Hepatic stellate cell (primary cell): ENCODE measurements at places on chromosomes 13 and 19.
A peak's percentile ranks its signal among the peaks of the same experiment; 100 is the strongest.

DNA sequence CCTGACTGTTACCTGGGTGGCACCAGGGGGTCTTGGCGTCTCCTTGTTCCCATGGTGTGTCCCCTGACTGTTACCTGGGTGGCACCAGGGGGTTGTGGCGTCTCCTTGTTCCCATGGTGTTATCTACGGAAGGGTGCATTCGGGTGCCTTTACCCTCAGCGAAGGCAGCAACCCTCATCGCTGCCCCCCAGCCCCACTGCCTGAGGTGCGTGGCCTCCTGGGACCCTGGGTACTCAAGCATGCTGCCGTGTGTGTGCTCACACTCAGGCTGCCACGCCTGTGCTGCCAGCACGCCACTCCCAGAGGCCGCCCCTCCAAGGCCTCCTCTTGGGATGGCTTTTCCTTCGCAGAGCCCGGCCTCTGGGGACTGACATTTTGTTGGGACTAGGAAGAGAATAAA, 25.1 kb downstream of the TFDP1 start:
- DNase-seq, result no peak

DNA sequence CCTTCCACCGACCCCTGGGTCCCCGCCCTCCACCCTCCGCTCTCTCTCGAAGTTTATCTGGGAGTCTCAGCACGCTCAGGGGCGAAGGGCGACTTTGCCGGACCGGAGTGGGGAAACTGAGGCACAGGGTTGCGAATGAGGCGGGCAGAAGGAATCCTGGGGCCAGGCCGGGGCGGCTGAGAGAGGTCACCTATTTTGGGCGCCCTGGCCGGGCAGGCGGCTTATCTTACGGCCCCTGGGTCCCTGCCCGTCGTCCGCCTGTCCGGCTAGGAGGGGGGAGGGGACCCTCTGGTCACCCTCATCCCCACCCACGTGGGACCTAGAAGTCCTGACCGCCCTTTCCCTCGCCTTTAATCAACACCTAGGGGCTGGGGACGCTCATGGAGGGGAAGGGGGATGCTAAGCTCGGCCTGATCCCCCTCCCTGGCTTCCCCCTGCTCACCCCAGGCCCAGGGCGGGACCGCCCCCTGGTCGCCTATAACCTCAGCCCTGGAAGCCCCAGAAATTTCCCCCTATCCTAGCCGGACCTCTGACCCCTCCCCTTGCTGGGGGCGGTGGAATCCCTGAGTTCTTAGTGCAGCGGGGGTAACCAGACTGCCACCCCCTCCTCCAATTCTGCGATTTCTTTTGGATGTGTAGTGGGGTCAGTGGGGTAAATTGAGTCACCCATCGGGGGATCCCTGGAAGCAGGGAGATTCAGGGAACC, 556 bp downstream of the TRIP10 start:
- peak; percentile 70 for DNase-seq

DNA sequence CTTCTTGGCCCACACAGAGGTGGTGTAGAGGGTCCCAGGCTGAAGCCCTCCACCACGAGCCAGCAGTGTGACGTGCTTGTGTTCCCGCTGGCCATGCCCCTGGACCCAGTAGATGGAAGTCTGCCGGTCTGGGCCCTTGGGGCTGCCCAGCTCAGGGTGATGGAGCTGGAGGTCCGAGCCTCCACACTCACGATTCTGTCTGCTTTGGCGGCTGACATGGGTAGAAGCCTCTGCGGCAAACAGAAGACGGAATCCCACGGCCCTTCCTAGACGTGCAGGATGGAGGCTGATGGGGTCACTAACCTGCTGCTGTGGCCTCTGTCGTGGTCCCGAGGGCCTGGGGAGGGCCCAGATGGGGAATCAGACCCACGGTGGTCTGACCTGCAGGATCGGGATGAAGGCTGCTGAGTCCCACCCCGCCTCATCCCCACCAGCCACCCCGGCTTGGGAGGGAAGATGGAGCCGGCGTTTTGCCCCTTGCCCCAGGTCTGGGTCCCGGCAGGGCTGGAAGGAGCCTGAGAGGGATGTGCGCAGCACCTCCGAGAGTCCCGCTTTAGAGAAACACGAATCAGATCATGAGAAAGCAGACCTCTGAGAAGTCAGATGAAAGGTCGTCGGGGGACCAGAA, 4.4 kb downstream of the TMEM86B start:
- no peak for DNase-seq

- no peak for DNase-seq
Measured at GRCh38 chr19:5055457-5055776, 86.5 kb downstream of the KDM4B start.

DNA sequence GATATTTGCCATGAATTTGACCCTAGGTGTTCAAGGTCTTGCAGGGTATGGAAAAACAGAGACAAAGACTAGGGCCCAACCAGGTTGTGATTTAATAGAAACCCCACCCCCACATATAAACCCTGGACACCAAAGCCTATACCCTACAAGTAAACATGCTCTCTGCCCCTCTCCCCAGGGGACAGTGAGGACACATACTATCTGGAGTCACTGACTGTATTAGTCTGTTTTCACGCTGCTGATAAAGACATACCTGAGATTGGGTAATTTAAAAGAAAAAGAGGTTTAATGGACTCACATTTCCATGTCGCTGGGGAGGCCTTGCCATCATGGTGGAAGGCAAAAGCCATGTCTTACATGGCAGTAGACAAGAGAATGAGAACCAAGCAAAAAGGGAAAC, 88.3 kb downstream of the RAP2A start:
- no peak for DNase-seq

- DNase-seq, result no peak
Measured at GRCh38 chr13:62209529-62209928, 793.9 kb upstream of the PCDH20 start.

GRCh38 chr13:104181526-104182231, 1115.5 kb upstream of the SLC10A2 start:
- DNase-seq, result no peak

DNA sequence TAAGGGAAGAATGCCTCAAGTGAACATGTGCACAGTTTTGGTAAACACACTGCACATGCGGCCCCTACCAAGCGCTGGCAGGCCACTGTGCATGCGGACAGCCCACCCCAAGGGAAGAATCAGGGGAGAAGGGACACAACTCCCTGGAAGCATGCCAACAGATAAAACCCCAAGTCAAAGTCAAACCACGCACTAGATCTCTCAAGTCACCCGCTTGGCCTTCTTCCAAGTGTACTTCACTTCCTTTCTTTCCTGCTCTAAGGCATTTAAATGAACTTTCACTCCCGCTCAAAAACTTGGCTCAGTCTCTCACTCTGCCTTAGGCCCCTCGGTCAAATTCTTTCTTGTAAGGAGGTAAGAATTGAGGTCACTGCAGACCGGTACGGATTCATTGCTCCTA, 4.6 kb upstream of the RFXAP start:
- DNase-seq, result no peak

DNA sequence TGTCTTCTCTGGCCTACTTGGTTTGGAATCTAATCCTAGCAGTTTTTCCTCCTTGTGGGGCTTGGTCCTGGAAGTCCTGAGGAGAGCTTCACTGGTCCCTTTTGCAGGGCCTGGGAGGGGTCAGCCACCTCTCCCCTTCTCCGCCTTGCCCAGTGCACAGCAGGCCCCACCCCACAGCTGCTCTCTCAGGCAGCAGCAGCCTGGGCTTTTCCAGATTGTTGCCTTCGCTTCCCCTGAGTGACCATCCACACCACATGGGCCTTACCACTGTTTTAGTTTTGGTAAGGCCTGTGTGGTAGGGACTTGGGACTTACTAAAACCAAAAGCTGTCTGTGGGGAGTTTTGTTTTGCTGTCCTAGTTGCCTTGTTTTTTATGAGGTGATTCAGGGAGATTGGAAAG, 11.5 kb downstream of the MPHOSPH8 start:
- no peak for DNase-seq

DNA sequence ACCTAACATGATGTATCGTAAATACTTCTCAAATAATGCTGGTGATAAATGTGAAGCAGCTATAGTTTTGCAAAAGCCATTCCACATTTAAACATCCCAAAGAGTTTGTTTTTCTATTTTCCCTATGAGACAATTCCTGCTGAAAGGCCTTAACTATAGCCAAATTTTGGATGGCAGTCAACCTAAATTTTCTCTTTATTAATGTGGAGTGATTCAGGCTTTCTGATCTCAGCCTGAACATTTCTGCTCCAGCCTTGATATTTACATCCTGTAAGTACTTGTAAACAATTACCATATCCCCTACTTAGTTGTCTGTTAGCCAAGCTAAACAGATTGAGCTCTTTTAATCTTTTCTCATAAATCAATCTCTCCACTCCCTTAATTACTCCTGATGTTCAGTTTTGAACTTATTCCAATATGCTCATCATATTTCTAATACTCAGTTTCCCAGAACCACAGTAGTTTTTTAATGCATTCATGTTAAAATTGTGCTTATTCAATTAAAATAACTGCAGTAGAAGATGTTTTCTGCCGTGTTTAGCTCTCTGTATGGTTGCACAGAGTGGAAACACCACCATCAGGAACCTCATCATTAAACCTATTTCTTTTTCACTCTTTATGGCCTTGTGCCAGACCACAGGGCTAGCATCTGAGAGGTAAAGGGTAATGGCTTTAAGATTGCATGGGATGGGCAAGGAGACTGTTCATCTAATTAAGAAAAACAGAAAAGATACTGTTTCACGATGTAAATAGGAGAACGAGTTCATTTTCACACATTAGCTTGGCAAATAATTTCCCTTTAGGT, 1235.2 kb upstream of the SLC10A2 start:
- no peak for DNase-seq

DNA sequence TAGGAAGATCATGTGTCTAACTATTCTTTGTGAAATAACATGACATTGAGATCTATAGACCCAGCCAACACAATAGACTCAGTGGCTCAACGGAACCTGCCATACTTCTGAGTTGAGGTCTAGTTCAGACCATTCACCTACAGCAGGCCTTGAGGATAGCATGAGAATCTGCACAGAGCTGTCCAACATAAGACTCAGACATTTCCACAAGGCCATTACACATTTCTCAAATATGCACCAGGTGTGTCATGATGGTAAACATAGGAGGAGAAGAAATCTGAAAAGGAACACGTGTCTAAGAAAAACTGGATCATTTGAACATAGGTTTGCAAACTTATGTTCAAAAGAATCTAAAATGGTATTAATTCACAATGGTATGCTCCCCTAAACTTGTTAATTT, 421.4 kb downstream of the SLITRK6 start:
- DNase-seq, result no peak

DNA sequence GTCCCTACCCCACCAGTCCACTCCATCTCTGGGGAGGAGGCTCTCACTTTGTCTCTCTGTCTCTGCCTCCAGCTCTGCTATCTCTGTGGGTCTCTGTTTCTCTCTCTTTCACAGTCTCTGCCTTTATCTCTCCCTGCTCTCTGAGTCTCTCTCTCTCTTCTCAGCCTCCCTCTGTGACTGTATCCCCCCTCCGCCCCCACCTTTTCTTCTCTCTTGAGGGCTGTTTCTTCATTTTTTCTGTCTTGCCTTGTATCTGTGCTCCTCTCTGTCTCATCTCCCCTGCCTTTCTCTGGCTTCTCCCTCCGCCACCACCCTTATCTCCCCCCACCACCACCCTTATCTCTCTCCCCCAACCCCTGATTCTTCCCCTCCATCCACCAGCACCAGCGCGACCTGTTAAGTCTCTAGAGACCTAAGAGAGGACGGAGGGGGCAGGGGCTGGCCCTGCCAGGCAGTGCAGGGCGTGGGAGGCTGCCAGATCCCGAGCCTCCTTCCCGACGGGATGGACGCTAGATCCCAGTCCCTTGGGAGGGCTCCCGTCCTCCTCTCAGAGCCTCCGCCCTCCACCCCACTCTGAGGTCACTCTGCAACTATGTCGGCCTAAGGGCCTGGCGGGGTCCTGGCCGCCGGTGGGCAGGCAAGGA, 1.0 kb downstream of the AXL start:
- peak; percentile 92 for DNase-seq

- DNase-seq, result no peak
Measured at GRCh38 chr19:22617614-22618320, 16.4 kb upstream of the ZNF492 start.

GRCh38 chr13:72145383-72145782, 278.4 kb upstream of the DACH1 start:
- DNase-seq, result no peak

DNA sequence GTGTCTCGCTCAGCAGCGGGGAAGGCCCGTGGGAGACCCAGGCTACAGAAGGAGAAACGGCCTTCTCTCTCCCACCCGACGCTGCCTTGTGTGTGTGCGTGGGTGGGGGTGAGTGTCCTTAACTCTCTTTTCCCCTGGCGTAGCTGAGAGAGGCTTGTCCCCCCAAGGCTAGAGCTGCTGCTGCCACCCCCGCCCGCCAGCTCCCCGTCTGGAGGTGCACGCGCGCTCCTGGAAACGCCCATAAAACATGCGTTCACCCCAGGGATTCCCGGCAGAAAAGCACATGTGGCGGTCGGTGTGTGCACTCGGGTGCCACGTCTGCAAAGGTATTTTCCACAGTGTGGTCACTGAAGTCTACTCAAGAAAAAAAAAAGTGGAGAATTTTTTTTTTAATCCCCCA, 36.1 kb downstream of the GADD45B start:
- DNase-seq, result no peak

DNA sequence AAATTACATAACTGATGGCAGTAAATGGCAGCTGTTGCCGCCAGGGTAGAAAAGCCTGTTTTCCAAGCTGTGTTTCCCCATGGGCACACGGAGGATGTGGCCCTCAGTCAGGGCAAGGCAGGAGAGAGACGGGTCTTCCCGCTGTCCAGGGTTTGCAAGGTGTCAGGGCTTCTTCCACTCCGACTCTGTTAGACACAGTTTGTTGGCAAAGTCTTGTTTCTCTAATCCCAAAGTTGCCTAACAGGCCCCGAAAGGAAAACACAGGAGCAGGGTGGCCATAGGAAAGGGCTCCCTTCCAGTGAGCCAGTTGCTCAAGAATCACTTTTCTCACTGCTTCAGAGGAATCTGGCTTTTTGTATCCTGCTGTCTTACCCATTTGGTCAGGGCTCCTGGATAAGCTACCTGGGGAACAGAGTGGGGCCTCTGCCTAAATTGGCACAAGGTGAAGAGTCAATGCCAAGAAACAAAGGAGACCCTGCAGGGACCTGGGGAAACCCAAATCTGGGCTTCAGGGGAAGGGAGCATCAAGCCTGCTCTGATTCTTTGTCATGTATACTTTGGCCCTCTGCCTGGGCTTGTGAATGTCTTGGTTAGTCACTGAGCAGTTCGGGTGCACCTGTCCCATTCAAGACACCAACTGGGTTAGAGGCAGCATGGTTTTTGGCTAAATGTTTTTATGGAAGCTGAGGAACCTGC, 29.0 kb upstream of the CXCL17 start:
- DNase-seq, result peak; percentile 21

DNA sequence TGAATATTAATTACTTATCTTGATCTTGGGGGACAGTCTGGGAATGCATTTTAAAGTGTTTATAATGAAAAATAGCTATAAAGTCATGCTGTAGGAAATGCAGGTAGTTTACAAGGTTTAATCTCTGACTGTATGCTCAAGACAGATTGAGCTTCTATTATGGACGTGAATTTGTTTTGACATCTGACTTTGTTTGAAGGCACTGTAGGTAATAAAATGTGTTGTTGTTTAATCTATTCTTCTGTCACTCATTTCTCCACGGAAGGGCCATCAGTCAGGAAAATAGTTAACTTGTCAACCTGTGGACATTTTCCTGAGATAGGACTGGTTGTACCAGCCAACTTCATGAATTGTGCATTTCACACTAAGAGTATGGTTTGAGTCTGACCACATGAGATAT, 893.1 kb upstream of the SLITRK6 start:
- no peak for DNase-seq
